ENCODE measurements at places on chromosomes 5 and 9.

DNA sequence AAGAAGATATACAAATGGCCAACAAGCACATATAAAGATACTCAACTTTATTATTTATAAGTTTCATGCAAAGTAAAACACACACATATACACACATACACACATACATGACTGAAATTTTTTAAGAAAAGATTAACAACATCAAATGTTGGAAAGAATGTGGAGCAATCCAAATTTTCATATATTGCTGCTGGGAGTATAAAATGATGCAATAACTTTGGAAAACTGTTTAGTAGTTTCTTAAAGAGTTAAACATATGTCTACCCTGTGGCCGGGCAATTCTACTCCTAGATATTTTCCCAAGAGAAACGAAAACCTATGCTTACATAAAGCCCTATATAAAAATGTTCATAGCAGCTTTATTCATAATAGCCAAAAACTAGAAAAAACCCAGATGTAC lies 99.8 kb upstream of the NR4A3 start:
- no peak for DNase-seq

- DNase-seq: no peak
These were observed 72.2 kb upstream of the EPB41L4A start for GRCh38 chr5:112491257-112491656.

- no peak for DNase-seq
These were observed 1247.9 kb upstream of the ACO1 start for GRCh38 chr9:31136524-31136923.

DNA sequence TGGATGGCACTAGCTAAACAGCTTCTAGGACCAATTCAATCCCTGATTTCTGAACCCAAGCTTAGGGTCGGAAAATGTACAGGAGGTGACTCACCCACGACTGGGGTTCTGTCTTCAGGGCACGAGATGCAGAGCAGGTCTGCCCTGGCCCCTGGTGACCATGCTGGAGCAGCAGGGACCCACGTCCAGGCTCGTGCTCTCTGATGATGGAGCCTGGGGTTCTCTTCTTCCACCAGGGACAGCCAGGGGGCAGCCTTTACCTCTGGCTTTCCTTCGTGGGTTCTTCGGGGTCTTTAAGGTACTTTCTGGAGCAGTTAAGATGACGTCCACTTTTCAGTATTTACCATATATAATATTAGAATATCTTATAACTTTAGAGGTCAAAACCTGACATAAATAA lies 2.1 kb downstream of the CFAP77 start:
- DNase-seq: no peak

DNA sequence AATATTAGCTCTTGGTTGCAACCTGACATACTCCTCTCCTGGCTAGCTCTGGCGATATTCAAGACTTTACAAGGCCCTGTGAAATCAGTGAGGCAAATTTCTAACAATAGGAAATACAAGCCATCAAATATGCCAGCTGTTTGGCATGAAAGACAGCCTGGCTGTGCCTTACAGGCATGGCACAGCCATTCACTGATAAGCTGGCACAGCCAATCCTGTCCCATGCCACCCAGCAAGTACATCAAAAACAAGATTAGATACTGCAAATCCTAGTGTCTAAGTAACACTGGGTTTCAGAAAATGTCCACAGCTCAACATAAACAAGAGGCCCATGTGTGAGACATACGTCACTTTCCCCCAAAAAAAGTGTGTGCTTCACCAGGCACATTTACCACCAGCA lies 1045.8 kb upstream of the DMAC1 start:
- DNase-seq: no peak

DNA sequence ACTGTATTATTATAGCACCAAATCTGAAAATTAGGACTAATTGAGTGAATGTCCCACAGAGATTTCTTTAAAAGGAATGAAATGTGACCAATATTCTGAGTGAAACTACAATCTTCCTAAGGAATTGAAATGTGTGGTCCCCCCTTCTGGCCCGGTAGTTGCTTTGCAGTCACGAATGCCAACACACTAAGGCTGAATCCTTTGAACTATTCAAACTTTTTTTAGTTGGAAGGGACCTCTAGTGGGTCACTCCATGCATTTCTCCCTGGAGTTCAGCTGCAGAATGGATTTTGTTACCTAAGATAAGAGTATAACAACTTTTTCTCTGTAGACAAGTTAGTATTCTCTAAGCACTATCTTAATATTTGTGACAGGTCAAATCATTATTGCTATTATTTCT lies 2.8 kb downstream of the CDH6 start:
- DNase-seq: no peak

- no peak for DNase-seq
These were observed 62.1 kb downstream of the GADD45G start for GRCh38 chr9:89666950-89667349.

DNA sequence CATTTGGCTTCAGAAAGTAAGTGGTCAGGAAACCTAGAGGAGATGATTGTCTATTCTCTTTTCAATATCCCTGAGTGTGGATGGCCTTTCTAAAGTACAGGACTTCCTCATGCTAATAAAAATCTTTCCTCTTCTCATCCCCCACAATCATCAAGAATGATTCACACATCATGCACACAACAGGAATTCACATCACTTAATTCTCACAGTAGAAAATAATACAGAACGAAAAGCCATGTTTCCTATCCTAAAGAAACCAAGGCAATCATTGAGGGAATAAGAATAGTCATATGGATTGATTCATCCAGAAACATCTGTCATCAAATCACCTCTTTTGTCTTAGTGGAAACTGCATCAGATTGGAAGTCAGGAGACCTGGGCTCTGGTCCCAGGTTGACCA lies 203.1 kb upstream of the PIK3R1 start:
- no peak for DNase-seq

- DNase-seq: no peak
These were observed 298.0 kb upstream of the PAPPA start for GRCh38 chr9:115855458-115856133.

DNA sequence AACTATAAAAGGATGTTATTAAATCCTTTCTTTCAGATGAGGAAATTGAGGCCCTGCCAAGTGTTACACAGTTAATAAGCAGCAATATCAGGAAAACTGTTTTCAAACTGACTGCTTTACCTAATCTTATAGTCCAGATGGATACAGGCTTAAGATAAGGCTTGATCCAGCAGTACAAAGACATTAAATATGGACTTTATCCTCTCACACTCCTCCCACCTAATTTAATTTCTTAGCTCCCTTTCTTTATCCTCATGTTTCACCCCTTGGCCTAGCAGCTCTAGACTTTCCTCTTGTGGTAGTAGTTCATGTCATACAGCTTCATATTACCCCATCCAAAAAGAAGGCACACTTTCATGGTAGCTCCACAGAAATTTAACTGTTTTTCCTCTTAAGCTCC lies 164.5 kb downstream of the BAAT start:
- no peak for DNase-seq

DNA sequence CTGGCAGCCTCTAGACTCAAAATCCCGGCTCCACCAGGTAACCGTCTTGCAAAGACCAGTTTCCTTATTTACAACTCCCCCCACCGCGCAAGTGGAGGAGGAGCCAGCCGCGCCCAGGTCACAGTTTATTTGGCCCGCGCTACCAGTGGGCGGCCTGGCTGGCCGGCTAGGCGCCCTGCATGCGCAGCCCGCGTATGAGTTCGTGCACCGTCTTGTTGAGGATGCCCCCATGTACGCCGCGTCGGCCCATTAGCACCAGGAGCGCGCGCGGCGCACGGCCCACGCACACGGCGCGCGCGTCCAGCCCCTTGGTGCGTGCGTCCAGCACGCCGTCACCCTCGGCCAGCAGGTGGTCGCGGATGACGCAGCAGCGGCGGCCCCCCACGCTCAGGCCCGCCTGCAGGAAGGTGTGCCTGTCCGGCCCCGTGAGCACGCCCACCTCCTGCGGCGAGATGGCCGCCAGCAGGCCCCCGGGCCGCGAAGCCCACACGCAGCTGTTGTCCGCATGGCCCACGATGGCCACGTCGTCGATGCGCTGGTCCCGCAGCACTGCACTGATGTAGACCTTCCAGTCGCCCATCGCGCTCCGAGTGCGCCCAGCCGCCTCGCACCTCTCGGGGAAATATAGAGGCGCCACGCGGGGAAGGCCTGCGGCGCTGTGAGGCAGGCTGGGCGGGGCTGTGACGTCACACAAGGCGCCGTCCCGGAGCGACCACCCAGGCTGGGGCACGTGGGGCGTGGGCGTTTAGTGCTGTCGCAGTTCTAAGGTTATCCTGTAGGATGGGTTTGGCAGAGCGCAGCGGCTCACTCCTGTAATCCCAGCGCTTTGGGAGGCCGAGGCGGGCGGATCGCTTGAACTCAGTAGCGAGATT lies at the start of gene PFN3:
Gene PFN3, minus strand, starts transcription at position 665 of the 872 bp plus-strand sequence. Its CDS starts 85 bp downstream, at position 580.
- no peak for DNase-seq

DNA sequence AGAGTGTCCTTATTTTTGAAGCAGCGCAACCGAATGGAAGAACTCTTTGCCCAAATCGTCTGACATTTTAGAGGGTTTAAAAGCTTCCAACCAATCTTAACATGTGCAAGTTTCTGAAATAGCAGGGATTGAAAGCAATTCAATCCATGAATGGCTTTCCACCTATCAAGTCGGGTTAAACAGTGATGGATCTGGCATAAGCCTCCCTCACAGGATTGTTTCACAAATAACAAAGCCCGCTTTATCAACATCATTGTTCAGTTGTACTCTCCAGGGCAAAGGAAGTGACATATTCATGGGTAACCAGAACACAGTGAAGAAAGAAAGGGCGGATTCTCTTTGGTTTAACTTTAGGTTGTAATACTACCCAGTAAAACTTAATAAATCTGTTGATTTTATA lies 497.3 kb downstream of the MTRR start:
- DNase-seq: no peak

DNA sequence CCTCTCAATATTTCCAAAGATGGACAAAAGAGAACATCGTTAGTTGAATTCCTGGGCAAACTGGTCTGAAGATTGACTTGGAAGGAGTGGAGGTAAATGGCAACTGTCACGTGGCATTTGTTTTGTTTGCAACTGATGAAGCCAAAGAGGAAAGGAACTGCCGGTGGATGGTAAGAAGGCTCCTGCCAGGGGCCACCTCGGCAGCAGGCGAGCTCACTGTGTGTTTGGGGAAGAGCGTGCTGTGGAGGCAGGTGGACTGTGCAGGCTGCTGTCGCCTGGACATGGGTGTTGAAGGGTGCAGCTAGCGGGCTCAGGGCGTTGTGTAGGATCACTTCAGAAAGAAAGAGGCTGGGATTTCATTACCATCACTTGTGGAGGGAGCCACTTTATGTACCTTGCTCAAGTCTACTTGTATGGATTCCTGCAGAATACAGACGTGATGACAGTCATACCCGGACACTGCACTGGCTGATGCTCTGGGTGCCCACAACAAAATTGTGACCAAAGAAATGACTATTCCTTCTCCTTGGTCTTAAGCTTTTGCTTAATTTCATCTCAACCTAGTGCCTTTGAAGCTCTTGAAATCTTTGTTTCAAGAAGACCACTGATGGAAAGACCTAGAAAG lies 72.7 kb downstream of the MAP1B start:
- DNase-seq: no peak

- no peak for DNase-seq
These were observed 44.5 kb downstream of the ZNF608 start for GRCh38 chr5:124701873-124702425.

Measured in RWPE2 (cell line).